ENCODE measurements at places on chromosomes 3 and 15.

GRCh38 chr15:59166601-59167265 lies 39.9 kb upstream of the LDHAL6B start:
- no peak for DNase-seq

GRCh38 chr3:137201066-137201465 lies 243.3 kb downstream of the IL20RB start:
- DNase-seq: no peak

DNA sequence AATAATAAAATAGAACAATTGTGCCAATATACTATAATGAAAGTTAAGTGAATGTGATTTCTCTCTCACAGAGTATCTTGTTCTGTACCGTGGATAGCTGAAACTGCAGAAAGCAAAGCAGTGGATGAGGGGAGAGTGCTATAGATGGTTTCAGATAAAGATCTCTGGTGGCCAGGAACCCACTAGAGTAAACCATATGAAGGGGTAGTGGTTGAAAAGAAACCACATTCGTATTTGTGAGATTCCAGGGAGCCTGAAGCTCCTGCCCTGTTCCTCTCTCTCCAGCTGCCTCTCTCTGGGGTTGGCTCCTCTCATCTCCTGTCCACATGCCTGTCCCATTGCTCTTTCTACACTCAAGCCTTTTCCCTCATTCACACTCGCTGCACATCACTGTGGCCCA lies 8.9 kb downstream of the ABHD17C start:
- DNase-seq: no peak

GRCh38 chr3:128760042-128760441 lies 34.1 kb downstream of the RAB7A start:
- no peak for DNase-seq
